NCI-H146 (cell line): ENCODE measurements at places on chromosomes 2 and 18.

DNA sequence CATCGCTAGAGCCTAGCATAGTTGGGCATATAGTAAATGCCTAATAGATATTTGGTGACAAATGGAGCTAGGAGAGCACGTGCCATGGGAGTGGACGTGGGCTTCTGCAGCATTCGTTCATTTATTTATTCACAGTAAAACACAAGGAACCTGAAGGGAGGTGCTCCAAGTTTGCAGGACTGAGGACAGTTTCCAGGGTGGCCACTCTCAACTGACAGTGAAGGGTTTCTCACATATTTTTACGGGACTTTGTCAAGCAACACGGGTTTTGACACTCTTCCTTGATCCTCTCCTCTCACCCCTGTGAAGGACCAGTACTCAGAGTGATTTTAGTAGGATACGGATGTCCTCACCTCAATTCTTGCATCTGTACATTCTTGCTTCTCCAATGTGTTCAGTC is 135.0 kb upstream of the TTC39C start:
- no peak for DNase-seq

GRCh38 chr18:8601277-8602032 is 7.8 kb upstream of the RAB12 start:
- DNase-seq, result no peak

GRCh38 chr2:25851740-25852503 is 26.4 kb downstream of the ASXL2 start:
- DNase-seq, result peak; percentile 50

DNA sequence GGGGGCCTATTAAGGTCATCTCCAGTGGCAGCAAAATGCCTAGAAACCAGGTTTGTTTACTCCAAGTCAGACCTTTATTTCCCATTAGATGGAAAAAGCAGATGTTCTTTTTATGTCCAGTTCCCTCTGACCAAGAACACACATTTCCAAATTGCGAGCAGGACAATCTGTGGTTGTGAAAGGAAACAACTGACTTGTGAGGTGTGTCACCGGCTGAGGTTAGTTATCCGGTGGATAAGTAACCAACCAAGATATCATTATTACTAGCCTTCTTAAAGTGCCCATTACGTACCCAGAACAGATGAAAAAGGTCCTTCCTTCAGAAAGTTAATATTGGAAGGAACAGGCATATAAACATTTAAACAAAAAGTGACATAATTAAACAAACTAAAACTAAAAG is 112.9 kb downstream of the THADA start:
- DNase-seq, result no peak

GRCh38 chr2:85398426-85399182 is 11.6 kb downstream of the CAPG start:
- no peak for DNase-seq

- DNase-seq, result no peak
Measured at GRCh38 chr2:236641051-236641726, 71.6 kb downstream of the ACKR3 start.

DNA sequence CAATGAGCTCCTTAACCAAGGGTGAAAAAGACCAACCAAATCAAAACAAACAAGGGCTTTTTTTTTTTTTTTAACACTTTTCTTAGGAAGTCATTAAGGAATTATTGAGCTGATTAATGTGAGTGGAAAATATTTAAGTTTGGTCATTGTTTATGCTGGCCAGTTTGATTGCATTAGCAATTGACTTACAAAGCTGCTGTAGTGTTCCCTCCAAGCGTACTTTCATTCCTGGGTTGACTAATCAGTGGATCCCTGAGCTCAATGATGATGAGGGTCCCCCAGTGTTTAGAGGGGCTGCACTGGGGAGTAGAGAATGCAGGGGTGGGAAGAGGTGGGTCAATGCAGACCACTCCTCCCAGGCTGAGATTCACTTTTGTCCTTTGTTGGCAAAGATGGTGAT is 119.3 kb downstream of the PRKCE start:
- no peak for DNase-seq

- no peak for DNase-seq
Measured at GRCh38 chr18:56521263-56521662, 117.1 kb downstream of the TXNL1 start.

- no peak for DNase-seq
Measured at GRCh38 chr2:239283288-239283945, 117.4 kb downstream of the HDAC4 start.

- DNase-seq, result no peak
Measured at GRCh38 chr18:78868330-78869316, 111.0 kb upstream of the SALL3 start.

- DNase-seq, result no peak
Measured at GRCh38 chr2:95012881-95013550, 12.5 kb upstream of the MAL start.

GRCh38 chr18:37156330-37156942 is 327.5 kb downstream of the KIAA1328 start:
- peak; percentile 22 for DNase-seq

DNA sequence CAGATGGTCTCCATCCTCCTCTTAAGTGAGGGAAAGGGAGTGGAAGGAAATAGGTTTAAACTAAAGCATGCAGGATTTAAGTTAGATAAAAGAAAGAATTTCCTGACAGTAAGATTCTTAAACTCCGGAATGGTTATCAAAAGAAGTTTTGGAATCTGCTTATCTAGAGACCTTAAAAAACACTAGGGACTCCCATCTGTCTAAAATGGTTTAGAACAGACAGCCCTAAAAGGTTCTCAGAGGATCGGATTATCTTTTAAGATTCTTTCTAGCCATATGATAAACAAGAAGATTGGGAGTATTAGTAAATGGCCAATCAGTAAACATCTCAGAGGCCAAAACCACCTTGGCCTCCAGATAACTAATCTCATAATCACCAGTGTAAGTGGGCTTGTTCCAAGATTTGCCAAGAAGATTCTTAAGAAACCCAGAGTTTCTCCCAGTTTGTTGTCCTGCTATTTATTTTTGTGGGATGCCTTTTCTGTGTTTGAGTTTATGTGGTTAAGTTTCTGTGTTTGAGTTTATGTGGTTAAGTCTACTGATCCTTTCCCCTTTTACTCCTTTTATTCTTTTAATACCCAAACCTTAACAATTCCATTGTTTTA is 314.9 kb upstream of the NRP2 start:
- DNase-seq, result no peak

DNA sequence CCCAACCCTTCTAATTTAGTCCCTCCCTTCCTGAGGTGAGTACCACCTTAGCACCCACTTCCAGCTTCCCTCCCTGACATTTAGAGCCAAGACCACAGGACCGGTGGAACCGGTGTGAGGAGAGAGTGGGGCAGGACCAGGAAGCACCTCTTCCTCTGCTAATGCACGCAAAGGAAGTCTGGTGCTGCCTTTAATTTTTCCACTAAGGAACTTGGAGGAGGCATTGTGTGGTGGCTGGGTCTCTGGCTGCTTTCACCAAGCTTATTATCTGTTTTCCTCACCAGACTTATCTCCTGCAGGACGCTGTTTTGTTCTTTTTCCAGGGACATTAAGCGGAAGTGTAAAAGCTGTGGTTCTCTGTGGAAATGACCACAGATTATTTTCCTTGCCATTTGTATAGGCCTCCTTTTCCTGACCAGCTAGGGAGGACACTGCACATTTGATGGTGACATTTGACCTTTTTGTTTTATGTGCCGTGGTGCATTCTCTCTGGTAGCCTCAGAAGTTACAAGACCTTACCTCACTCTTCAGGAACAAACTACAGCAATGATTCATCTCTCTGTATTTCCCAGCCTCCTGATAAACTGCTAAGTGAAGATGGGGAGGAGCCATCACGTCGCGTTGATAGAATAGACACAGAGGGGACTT is 39.8 kb upstream of the SPTBN1 start:
- no peak for DNase-seq

- DNase-seq, result peak; percentile 41
Measured at GRCh38 chr2:233857511-233858141, 3.3 kb upstream of the HJURP start.

GRCh38 chr18:62209046-62209445 is 22.0 kb downstream of the RELCH start:
- no peak for DNase-seq

- DNase-seq, result no peak
Measured at GRCh38 chr2:16395601-16396000, 270.0 kb downstream of the CYRIA start.

GRCh38 chr2:108363024-108363907 is 14.5 kb upstream of the SULT1C4 start:
- DNase-seq, result peak; percentile 38

DNA sequence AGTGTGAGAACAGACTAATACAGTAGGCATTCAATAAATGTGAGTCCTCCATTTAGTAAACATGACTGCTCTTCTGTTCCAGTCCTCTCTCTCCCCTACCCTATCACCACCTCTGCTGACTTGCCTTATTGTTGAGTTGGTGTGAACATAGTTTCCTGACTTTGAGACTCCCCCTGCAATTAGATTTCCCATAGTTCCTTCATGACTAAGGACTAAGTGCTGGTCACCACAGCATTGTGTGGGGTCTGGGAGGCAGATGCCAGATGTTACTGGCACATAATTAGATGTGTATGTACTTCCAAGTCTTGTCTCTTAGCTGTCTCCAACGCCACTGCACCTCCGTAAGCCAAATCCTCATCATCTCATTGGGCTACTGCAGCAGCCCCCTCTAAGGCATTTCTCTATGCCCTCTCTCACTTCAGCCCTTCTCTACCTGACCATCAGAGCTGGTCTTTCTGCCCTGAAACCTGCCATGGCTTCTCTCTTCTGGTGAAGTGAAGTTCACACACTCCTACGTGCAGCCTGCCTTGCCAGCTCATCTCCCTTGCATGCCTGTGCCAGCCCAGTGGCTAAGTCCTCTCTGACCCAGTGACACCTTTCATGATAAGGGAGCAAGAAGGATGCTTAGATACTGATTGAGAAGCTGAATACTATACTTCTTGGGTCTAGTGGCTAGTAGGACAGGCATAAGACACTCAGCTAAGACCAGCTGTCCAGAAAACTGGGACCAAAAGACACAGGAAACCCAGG is 81.6 kb upstream of the ALPP start:
- no peak for DNase-seq

- no peak for DNase-seq
Measured at GRCh38 chr18:59054496-59055287, 85.0 kb upstream of the SEC11C start.

GRCh38 chr2:63667132-63667700 is 78.5 kb downstream of the MDH1 start:
- no peak for DNase-seq

DNA sequence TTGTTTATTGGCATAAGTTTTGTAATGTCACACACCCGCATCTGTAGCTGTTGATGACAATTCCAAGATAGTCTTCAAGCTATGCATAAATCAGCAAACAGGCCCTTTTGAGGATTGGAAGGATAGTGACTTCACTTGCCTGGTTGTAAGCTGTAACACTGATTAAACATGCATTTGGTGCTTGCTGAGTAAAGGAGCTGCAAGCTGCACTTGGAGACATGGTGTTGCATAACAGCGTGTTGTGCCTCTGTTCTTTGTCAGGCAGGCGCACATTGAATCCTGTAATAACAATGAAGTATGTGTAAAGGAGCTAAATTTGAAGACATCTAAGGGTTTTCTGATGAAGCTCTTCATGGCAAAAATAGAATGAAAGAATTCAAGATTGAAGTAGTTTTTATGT is 68.7 kb upstream of the TTC27 start:
- DNase-seq, result no peak

GRCh38 chr18:80232710-80233109 is 14.6 kb downstream of the PARD6G start:
- DNase-seq, result no peak

- DNase-seq, result no peak
Measured at GRCh38 chr2:230757476-230757875, 44.8 kb downstream of the CAB39 start.

GRCh38 chr2:160842286-160842685 is 317.9 kb upstream of the TANK start:
- DNase-seq, result no peak

DNA sequence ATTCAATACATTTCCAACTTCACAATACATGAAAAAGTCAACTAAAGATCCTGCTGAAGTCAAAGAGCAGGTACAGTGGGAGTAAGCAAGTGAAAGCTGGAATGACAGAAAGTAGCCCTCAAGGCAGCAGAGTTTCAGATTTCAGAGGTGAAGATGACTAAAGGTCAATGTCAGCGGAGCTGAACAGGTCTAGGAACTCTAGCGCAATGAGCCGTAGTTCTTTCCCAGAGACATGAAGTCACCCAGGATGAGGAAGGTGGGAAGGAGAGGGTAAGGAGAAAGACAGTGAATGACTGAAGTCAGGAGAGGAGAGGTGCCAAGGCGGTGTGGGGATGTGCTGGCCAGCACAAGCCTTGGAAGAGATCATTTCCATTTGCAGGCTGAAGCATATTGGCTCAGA is 28.1 kb downstream of the PTPN2 start:
- DNase-seq, result no peak

DNA sequence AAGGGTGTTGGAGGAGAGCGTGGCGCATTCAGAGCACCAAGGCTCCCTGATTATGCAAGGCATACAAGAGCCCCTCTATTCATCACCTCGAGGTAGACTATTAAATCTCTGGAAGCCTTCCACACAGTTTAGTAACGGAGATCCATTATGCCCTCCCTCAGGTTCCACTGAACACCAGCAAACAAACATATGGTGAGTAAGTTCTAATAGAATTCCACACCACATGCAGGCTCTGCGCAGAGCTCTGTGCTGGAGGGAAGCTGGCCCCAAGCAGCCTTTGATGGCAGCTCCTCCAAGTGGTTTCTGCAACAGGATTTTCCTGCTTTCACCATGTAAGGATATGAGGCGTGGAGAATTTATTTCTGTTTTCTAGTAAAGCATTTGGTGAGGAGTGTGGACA is 238.6 kb downstream of the C1D start:
- DNase-seq, result no peak

DNA sequence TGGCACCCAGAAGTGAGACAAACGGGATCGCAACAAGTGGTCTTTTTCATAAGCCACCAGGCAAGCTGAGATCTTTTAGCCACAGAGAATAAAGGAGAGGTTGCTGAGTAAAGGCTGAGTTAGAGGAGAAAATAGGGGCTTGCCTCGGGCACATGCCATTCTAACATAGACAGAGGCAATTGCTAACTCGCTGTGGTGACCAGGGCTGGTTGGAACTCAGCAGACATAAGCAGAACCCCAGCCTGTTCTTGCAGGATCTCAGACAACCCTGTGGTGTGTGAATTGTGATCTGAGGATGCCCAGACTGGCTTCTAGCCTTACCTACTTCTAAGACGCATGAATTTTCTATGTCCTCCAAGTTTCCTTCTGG is 300.2 kb downstream of the CDCA7 start:
- no peak for DNase-seq
